ENCODE measurements at places on chromosomes 3 and 15. TPM values are rescaled to one million over a fixed set of nuclear protein-coding genes. Genes with fewer than 3 reads are reported as not detected.
A peak's percentile ranks its signal among the peaks of the same experiment; 100 is the strongest.

GRCh38 chr3:39108200-39108710, 775 bp downstream of the TTC21A start:
- DNase-seq = no peak

DNA sequence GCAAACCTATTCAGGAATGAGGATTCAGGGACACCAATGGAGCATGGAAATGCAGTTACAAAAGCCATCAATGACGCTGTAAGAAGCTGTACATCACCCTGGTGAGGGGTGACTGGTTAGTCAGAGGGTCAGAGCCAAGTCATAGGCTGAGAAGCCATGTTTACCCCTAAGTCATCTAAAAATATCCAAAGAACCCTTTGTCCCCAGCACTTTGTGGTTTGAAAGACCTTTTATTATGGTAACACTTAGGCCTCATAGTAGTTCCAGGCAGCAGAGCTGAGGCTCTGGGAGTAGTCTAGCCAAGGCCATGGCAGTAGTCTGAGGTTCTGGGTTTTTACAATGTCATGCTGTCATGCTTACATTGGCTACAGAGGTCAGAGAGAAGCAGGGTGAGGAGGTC, 131.2 kb downstream of the CTNNB1 start:
- DNase-seq = no peak

- no peak for DNase-seq
These were observed 559.3 kb upstream of the GRM7 start for GRCh38 chr3:6301626-6302025.

JMJD7 gene
- total RNA-seq = 15.0 TPM

GRCh38 chr15:45187578-45187893, 230 bp downstream of the SHF start:
- DNase-seq = no peak

- no peak for DNase-seq
These were observed 10.9 kb upstream of the DLL4 start for GRCh38 chr15:40918146-40918798.

BLM gene
- 45.6 TPM for total RNA-seq

DNA sequence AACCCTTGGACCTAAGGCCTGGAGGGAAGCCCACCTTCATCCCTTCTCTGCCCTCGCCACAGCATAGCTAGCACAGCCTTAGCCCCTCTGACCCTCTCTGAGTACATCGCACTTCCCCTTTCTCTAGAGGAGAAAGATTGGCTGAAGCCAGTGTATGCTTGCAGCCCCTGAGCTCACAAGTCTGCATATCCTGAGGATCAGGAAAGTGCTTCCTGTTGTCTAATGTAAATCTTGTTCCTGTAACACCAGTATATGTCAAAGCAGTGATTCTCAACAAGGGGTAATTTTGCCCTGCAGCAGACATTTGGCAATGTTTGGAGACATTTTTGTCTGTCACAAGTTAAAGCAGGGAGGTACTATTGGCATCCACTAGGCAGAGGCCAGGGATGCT, 2.2 kb upstream of the PRKCD start:
- no peak for DNase-seq

DNA sequence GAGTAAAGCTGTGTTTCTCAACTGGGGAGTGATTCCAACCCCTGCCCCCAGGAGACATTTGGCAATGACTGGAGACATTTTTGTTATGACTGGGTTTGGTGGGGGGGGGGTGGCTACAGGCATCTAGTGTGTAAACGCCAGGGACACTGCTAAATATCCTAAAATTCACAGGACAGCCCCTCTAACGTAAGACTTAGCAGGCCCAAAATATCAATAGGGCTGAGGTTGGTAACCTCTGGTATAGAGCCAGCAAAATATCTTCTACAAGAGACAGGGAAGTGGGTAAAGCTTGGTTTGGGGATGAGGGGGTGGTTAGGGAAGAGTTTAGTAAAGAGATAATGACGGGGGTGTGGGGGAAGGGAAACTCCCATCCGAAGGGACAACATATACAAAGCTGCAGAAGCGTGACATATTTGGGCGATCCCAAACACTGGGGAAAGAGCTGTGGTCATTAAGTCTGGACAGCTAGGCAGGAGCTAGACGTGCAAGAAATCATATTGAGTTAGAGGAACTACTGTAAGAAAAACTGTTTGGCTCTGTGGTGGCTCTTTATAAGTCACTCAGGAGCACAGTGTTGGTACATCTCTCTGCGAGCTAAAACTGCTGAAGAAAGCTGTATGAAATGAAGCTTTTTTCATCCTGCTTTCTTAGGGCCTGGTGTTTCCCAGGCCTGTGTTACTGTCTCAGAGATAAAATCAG, 697 bp upstream of the TRIM69 start:
- DNase-seq = no peak

ONECUT1 gene
- total RNA-seq = 6.1 TPM

DNA sequence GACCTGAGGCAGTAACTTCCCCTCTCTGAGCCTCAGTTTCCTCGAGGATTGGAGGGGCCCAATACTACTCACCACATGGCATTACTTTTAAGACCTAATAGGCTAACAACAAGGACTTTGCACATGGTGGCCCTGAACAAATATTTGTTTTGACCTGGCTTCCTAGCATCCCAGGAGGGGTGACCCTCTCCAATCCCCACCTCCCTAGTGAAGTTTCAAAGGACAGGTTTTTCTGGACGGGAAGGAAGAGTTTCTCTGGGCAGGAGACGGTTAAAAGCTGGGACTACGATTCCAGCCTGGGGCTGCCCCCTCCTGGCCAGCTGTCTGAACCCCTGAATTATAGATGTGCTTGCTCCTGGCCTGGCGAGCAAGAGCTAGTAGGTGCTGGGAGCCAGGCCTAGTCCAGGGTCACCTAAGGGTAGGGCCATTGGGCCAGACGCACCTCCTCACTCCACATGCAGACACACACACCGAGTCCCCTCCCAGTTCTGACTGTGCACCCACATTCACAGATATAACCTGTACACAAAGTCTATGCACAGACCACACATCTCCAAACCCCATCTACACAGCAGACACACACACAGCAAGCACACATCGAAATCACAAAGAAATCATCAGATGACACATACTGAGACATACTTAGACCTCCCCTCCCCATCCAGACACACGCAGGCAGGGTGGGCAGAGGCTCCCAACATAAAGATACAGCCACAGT, 2.7 kb upstream of the ISL2 start:
- no peak for DNase-seq

GPR87 gene
- not detected for total RNA-seq

DNA sequence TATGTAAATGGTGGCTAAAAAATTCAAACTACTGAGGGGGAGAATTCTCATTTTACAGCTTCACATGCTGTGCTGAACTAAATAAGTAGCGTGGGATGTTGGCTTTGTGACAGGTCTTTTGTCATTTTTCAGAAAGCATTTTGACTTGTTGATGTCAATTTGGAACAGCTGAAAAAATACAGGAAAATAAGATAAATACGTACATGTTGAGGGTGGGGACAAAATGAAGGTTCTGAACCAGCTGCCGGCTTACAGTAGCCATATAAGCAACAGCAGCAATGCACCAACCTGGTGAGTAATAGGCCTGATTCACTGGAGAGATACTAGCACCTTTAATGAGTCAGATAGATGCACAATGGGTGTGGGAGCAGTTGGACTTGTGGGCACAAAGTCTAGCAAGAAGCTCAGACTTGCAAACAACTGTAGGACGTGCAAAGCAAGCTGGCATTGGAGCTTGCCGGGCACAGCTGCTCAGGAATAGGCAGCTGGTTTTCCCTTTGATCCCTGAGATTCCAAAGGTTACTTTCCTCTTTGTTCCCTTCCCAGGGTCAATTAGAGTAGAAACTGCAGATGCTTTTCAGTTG, 12.9 kb downstream of the B3GNT5 start:
- DNase-seq = no peak

DNA sequence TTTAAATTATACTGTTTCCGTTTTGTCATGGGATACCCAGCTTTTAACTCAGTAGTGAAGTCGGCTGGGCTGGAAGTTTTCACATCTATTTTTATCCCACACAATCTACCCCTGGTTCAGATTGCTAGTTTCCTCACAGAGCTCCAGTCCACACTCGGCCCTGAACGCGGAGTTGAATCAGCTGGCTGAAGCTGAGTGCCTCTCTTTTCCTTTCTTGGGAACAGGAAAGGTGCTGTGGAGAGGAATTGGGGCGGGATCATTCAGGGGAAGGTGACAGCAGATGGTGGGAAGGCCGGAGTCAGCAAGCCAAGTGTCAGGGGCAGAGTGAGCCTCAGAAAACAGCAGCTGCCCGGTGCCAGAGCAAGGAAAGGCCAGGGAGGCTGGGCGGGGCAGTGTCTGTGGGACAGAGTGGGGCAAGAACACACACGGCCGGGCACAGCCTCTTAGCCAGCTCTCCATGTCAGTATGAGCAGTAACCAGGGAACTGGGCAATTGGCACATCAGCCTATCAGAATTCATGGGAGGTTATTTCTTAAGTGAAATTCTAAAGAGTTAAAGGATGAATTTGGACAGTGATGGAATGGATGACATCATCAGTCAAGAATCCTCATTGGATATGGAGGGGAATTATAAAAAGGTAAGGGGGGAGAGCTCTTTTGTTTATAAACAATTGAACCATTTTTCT, 135.7 kb upstream of the IL12A start:
- no peak for DNase-seq

KLHL40 gene
- total RNA-seq = not detected

PLA1A gene
- not detected for total RNA-seq

ARID3B gene
- 115 TPM for total RNA-seq

DNA sequence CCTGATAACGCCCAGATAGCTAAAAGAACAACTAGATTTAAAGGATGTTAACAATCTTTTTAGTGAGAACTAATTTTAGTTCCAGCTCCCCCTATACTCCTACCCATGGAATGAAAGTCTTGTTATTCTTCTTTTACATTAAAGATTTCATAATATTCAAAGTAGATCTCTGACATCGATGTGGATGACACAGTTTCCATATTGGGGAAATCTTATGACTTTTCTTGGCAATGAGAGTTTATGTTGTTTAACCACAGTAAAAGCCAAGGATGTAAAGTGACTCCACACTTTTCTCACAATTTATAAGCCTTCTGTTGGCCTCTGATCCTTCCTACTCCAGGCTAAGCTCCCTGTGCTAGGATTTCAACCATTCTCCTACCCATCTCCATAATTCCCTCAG, 332.6 kb upstream of the KCNMB2 start:
- no peak for DNase-seq

- DNase-seq = peak; percentile 82
These were observed 287.5 kb downstream of the MAGI1 start for GRCh38 chr3:65751123-65751700.

GRCh38 chr3:170356596-170357175, 829 bp upstream of the SKIL start:
- DNase-seq = peak; percentile 84

DNA sequence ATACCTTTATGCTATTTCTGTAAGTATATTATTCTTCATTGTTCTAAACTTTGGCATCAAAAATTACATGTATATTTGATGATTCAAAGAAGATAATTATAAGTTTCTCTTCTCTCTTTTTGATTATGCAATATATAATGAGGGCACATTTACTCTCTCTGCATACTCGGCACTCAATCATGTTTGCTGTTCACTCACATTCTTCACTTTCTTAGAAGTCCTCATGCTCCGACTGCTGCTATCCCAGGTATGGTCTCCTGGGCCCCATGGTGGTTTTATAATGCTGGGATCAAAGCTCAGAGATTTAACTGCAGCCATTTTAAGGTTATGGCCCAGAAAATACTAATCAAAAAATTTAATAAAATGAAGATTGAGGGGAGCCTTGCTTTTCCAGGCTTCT, 529.7 kb upstream of the IL12A start:
- DNase-seq = no peak

EPHA3 gene
- total RNA-seq = 0.33 TPM

SERP1 gene
- 98.2 TPM for total RNA-seq

GRCh38 chr3:133954717-133955360, 59.2 kb upstream of the RAB6B start:
- no peak for DNase-seq

DNA sequence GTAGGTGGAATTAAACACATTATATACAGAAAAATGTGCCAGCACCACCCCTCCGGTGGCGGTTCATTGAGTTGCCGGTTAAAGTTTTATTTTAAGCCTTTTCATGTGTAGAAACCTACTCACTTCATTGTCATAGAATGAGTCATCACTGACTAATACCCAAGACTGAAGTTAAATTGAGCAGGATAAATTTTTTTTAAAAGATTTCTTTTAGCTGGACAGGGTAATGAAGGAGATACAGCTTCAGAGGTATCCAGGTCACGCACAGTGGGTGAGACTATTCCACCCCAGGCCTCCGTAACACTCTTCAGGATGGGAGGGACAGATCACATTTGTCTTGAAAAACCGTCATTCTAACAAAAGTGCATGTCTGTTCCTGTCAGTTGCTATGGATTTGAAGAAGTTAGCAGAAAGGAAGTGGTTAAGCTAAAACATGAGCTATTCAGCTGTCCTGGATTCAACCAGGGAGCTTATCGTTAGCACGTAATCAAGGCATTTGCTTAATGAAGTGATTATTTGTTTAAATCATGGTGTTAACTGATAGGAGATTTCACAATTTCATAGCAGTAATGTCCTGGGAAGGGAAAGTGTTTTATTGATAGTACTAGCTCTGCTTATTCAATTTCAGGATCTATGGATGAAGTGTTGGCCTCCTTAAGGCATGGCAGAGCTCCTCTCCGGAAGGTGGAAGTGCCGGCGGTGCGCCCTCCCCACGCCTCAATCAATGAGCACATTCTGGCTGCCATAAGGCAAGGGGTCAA, 23.4 kb downstream of the WHAMM start:
- DNase-seq = no peak

PLAAT1 gene
- total RNA-seq = 3.4 TPM

DNA sequence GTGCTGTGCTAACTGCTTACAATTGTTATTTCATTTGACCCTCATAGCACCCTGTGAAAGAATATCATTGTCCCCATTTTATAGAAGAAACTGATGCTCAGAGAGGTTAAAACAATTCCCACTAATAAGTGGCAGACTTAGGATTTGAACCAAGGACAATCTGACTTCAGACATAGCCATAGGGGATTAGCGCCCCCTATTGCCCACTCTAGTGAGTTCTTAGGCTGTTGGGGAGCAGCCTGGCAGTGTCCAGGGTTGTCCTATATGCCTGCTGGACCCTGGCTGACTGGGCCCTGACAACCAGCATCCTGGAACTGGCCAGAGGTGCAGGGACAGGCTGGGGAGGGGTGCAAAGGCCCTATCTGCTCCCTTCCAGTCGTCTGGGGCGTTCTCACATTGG, 15.4 kb downstream of the DPH3 start:
- no peak for DNase-seq

- DNase-seq = no peak
These were observed 108.5 kb downstream of the CHSY1 start for GRCh38 chr15:101143321-101143720.

PROK2 gene
- total RNA-seq = 2.0 TPM

DNA sequence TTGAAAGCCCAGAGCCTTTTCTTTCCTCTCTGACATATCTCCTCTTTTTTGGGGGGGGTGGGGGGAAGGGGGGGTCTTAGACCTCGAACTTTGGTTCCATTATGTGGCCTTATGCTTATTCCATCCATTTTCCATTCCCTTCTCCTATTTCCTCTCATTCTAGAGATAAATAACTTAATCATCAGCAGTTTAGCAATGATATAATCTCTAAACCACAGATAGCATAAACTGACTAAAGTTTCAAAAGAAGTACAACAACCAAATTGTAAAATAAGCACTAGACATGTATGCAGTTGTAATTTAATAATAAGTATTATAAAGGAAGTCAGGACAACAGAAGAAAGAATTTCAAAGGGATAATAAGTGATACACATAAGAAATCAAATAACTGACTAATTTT, 64.5 kb downstream of the AQR start:
- no peak for DNase-seq

Measured in H1 (cell line).